Stimulated activated CD8-positive, alpha-beta memory T cell treated with anti-CD3 and anti-CD28 coated beads, Interleukin-12 subunit alpha, Interleukin-12 subunit beta, amount 100 ng/mL, for 4 hours (primary cell): ENCODE measurements at places on chromosomes 2 and 18.

GRCh38 chr2:228703152-228703551, 521.7 kb upstream of the SPHKAP start:
- no peak for DNase-seq

- DNase-seq, result no peak
Measured at GRCh38 chr2:239252393-239252792, 148.4 kb downstream of the HDAC4 start.

DNA sequence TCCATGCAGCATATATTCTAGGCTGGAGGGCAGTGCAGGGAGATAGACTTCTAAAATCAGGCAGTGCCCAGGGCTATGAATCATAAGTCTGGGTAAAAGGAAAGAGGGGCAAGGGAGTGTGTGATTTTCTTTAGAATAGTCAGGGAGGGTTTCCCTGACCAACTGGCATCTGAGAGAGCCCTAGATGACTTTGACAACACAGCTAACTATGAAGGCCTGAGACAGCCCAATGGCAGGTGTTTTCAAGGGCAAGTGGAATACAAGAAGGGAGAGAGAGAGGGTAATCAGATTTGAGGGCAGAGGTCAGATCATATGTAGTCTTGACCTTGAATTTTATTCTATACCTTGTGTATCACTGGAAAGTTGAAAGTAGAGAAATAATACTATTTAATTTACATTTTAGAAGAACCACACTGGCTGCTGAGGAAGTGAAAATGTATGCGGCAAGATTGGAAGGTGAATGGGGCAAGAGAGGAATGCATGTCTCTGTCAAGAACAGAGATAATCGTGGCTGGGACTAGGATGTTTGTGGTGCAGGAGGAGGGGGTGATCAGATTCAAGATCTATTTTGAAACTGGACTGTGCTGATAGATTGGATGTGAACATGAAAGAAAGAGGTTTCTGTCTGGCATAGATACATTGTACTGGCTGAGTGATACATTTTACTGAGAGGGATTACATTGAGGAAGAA, 1.9 kb upstream of the ITGB6 start:
- DNase-seq, result no peak

DNA sequence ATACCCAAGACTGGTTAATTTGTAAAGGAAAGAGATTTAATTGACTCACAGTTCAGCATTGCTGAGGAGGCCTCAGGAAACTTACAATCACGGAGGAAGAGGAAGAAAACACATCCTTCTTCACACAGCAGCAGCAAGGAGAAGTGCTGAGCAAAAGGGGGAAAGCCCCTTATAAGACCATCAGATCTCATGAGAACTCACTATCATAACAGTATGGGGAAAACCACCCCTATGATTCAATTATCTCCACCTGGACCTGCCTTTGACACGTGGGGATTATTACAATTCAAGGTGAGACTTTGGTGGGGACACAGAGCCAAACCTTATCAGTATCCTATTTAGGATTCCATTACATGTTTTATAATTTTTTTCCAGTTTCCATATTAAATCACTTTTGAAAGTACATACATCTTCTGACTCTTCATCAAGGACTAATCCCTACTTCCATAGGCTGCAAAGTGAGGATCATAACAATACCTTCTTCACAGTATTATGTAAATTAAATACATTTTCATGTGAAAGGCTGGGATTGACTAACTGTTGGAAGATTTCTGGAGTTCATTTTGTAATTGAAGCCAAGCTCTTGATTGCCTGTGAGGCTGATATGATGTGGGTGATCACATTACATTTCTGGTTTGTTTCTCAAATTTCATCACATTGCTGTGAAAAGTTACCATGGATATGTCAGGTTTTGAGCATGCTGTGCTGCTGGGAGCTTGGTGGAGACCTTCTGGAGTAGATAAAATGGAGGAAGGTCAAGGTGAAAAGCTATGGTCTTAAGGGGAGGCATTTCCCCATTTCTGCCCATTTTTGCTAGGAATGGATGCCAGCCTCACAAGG, 31.7 kb upstream of the CERS6 start:
- DNase-seq, result no peak

- DNase-seq, result no peak
Measured at GRCh38 chr2:172332507-172332906, 94.9 kb upstream of the ITGA6 start.

DNA sequence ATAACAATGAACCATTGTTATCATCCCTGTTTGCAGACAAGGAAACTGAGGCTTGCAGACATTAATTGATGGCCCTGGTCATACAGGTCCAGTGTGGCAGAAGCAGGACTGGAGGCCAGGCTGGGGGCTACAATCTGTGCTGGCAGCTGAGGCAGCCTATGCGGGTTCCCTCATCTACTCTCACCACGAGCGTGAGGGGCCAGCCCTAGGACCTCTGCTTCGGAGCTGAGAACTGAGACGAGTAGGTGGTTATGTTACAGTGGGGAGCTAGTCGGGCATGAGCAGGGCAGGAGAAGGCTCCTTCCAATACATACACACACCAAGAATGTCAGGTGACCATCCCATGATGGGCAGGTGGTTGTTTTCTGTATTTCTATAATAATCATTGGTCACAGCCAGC, 82.2 kb upstream of the ASB18 start:
- no peak for DNase-seq

- DNase-seq, result no peak
Measured at GRCh38 chr18:39799006-39799405, 2156.0 kb upstream of the PIK3C3 start.

DNA sequence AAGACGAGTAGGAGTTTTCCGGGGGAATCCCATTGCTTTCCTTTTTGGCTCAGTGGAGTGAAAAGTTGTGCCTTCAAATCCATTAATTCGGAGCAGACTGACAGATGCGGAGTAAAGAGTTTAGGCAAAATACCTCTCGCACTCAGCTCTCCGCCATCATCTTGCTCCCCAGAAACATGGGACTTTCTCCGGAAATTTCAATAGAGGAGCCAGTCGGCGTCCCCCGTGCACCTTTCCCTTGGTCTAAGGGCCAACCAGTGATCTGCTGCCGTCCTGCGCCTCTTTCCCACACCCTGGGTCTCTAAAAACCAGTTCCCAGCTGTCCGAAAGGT, 318 bp downstream of the TYW5 start:
- no peak for DNase-seq

DNA sequence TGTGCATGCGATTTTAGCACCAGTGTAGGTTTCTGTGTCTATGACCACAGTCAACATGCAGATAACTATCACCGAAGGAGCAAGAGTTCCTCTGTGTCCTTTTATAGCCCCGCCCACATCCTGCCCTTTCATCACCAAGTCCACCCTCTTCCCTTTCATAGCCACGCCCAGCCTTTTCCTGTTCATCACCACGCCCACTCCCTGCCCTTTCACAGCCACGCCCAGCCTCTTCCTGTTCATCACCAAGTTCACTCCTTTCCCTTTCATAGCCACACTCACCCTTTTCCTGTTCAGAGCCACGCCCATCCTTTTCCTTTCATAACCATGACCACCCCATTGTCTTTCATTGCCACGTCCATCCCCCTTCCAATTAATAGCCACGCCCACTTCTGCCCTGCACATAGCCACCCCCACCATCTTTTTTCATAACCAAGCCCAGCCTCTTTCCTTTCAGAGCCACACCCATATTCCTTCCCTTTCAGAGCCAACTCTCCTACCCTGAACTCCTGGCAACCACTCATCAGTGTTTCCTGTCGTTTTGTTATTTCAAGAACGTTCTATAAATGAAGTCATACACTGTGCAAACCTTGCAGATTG, 273.9 kb downstream of the MYT1L start:
- peak; percentile 13 for DNase-seq

GRCh38 chr2:38330754-38331153, 46.3 kb downstream of the ATL2 start:
- no peak for DNase-seq

DNA sequence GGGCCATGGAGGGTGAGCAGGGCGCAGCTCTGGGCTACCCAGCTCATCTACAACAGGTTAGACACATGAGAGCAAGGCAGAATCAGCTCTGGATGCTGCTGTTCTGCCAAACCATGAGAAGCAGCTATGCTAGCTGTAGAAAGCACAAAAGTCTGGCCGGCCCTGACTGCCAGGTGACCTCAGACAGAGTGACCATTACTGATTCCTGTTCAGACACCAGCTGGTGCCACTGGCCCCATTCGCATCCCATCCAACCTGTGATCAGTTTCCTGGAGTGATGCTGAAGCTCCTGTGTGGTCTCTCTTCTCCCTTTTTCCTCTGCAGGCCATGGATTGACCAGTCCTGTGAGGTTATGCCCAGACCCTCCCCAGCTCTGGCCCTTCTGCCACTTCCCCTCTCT, 14.3 kb downstream of the RBMS1 start:
- DNase-seq, result no peak

GRCh38 chr2:62966991-62967390, 83.6 kb upstream of the OTX1 start:
- no peak for DNase-seq

- DNase-seq, result no peak
Measured at GRCh38 chr2:239717319-239717675, 307.8 kb downstream of the NDUFA10 start.

- no peak for DNase-seq
Measured at GRCh38 chr2:84942964-84943421, 28.0 kb upstream of the KCMF1 start.

GRCh38 chr2:66185497-66186054, 249.3 kb upstream of the MEIS1 start:
- DNase-seq, result no peak
